ENCODE measurements at places on chromosomes 5 and 9.

- DNase-seq = no peak
Measured at GRCh38 chr9:107138261-107138992, 144.7 kb upstream of the RAD23B start.

GRCh38 chr9:127209948-127210640 lies 54.5 kb upstream of the GARNL3 start:
- no peak for DNase-seq

DNA sequence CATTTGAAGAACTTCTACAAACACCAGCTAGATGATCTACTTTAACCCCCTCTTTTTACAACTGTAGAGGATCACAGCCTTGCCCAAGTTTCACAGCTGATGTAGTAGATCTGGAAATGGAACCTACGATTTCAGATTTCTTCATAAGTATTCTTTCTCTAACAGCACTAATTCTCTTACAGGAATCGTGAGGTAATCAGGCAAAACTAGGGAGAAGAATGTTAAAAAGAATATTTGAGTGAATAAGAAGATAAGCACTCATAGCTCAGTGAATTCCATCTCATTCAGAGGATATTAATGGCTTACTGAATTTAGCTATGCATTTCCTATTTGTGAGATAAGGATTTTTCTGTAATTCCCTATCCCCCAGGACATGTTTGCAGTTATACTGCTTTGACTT lies 42.1 kb downstream of the NADK2 start:
- DNase-seq = no peak

GRCh38 chr9:97905228-97905627 lies 17.1 kb downstream of the TRMO start:
- DNase-seq = no peak

DNA sequence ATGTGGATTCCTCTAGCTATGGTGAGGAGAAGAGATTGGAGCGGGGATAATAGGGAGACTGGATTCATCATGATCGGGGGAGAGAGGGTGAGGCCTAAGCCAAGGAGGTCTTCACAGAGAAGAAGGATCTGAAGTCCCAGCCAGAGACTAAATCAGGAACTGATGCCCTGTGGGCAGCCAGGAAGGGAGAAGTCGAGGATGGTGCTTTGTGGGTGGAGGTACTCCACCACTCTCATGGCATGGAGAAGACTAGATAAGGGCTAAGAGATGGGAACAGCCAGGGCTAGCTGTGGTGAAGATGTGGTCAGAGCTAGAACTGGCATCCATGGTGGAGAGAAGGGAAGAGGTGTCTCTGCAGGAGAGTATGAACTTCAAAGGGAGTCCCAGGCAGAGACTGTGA lies 3.0 kb upstream of the RGS14 start:
- no peak for DNase-seq

Measured in A172 (cell line).